ENCODE measurements at places on chromosomes 3 and 15. TPM values are rescaled to one million over a fixed set of nuclear protein-coding genes. Genes with fewer than 3 reads are reported as not detected.

Gene TMIE
- total RNA-seq = not detected

Gene UROC1
- total RNA-seq = not detected

Gene LTF
- 2.0 TPM for total RNA-seq

Gene HTR3E
- not detected for total RNA-seq

GRCh38 chr3:101913168-101913567, 63.9 kb downstream of the NFKBIZ start:
- no peaks in the 10 kb centered on the region for H3K4me1 ChIP-seq
